A549 treated with GW870086 at 1 μM for 4 hours (cell line): ENCODE measurements at places on chromosomes 12 and 14. TPM values are rescaled to one million over a fixed set of nuclear protein-coding genes. Genes with fewer than 3 reads are reported as not detected.

The PLEKHG7 gene
- 0.07 TPM in 1 of 5 replicates, not detected in the others for total RNA-seq

The LMNTD1 gene
- total RNA-seq, result not detected in 5 replicates

The SLCO1B1 gene
- total RNA-seq, result 0.19 to 0.46 TPM (median 0.29 TPM) in 5 replicates

The LUM gene
- total RNA-seq, result 0.28 to 0.51 TPM (median 0.31 TPM) in 4 of 5 replicates, not detected in the other

The NDUFB1 gene
- total RNA-seq, result 314 to 496 TPM (median 351 TPM) in 5 replicates

The PTGDR gene
- not detected in 5 replicates for total RNA-seq

The PLEKHH1 gene
- 2.5 to 4.1 TPM (median 3.0 TPM) in 5 replicates for total RNA-seq

The KLHDC1 gene
- 0.16 to 0.25 TPM (median 0.21 TPM) in 4 of 5 replicates, not detected in the other for total RNA-seq

The MYF5 gene
- total RNA-seq, result not detected in 5 replicates
